ENCODE measurements at places on chromosomes 13 and 19.

DNA sequence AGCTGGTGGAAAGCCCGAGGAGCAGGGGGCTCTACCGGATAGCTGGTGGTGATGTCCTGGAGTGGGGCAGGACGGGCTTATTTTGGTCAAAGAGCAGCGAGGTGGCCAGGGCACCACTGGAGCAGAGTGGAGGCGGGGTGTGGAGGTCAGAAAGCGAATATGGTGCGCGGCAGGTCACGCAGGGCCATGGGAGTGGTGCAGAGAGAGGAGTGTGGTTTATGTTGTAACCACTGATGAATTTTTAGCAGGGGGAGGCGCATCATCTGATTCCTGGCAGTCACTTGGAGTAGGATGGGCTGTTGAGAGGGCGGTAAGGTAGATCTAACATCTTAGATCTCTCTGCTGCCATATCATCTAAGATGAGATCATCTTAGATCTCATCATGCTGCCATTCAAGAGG lies 1.4 kb upstream of the ZNF414 start:
- no peak for DNase-seq

GRCh38 chr19:42693760-42694350 lies 46.4 kb downstream of the PSG3 start:
- no peak for DNase-seq

DNA sequence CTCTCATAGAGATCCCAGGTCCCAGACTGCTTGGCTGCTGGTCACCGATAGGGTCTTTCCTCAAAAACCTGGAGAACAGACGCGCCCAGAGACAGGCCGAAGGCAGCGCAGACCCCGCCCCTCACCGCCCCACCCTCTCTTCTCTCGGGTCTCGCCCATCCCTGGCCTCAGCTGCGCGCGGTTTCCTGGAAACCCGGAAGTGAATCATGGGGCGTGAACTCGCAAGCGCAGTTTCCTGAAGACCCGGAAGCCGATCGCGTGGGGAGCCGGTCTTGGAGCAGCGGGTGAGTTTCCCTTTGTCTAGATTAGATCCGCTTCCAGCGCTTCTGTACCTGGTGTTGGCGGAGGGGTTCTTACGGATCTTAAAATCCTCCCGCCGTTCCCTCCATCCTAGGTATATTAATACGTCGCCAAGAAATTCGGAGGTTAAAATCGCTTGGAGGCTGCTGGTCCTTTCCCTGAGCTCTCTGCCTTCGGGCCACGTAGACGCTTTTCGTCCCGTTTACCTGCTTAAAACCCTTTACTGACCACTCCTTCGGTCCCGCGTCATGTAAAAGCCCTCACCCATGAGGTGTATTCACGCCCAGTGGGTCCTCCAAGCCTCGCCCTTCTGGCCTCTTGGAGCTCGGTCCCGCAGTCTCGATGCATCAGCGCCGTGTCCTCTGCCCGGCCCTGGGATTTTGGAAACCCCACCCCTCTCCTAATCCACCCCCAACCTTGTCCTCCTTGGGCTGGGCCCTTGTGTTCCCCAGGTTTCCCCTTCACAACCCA lies at the start of gene ZNF578:
TSS of gene ZNF578 (plus strand) at position 230 of the 771 bp plus-strand sequence. CDS start 48,293 bp downstream, outside the sequence.
- peak; percentile 57 for DNase-seq

- DNase-seq: peak; percentile 34
Observed at GRCh38 chr13:19601749-19602725, 31.4 kb upstream of the MPHOSPH8 start.

DNA sequence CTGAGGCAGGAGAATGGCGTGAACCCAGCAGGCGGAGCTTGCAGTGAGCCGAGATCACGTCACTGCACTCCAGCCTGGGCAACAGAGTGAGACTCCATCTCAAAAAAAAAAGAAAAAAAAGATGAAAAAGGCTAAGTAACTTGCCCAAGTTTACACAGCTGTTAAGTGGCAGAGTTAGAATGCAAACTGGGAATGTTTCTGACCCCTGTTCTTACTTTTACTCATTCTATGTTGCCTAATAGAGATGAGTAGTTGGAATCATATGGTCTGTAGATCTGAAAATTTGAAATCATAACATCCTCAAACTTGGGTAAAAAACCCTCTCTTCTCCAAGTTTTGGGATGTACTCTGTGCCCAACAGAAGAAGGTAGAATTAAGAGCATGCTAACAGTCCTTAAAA lies 235.8 kb upstream of the RFC3 start:
- DNase-seq: no peak

- no peak for DNase-seq
Observed at GRCh38 chr19:35027851-35028599, 2.2 kb upstream of the SCN1B start.

DNA sequence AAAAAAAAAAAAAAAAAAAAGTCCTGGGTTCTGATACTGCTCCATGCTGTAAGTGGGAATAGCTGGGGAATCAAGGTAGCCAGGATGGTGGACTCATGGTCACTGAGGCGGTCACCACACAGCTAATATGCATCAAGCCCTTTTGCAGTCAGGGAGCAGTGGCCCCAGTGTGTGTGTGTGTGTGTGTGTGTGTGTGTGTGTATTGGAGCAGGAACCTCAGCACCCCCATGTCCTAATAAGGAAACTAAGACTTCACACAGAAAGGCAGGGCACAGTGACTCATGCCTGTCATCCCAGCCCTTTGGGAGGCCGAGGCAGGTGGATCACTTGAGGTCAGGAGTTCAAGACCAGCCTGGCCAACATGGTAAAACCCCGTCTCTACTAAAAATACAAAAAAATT lies 12.0 kb downstream of the B3GNT3 start:
- DNase-seq: no peak
